ENCODE measurements at places on chromosomes 12 and 14.
A peak's percentile ranks its signal among the peaks of the same experiment; 100 is the strongest.

- no peak for DNase-seq
These were observed 411.0 kb downstream of the C12orf50 start for GRCh38 chr12:87618199-87618598.

DNA sequence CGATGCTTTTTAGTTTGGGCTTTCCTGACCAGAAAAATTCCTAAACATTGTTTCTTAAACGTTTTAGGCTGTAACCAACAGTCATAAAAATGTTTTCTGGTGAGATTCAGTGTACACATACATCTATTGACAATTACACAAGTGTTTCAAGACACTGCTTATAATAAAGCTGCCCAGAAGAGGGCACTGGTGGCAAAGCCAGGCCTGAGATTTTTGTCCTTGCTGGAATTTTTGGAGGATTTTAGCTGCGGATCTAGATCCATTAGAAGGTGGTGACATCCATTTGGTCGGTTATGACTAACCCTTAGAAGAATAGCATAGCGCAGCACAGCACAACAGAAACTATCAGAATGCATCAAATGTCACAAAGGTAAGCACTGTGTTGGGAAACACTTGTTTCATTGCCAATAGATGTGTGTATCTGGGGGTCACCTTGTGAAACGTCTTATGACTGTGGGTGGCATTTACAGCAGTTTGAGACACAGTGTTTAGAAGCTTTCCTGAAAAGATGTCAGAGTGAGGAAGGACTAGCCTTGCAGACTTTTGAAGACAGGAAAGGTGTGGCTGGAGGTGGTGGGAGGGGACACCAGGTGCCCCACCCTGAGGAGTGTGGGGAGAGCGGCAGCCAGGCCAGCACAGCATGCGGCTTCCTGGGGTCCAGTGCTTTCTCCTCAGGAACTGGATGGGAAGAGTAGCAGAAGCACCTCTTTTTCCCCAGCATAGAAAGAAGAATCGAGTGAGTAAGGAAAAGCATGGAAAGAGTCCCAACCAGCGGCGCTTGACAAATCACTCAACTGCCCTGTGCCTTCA, 54.7 kb upstream of the FKBP4 start:
- no peak for DNase-seq

GRCh38 chr12:6340032-6340638, 1.7 kb downstream of the TNFRSF1A start:
- DNase-seq, result no peak

- no peak for DNase-seq
These were observed 23.0 kb upstream of the ST8SIA1 start for GRCh38 chr12:22357531-22357930.

DNA sequence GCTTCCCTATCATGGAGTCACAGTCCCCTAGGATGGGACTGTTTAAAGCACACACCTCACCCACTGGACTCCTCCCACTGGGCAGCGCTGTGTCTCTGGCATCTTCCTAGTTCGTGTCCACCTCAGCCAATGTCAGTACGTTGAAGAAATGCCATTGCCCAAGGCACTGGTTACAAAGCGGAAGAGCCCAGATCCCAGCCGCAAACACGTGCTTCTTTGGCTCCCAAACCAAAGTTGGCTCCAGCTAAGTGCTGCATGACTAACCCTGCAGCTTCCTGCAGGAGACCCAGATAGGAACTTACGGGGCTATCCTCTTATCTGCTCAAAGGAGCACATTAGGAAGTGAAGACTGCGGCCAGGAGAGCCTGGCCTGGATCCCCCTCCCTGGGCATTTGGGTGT, 9.3 kb downstream of the SYNE3 start:
- DNase-seq, result no peak

DNA sequence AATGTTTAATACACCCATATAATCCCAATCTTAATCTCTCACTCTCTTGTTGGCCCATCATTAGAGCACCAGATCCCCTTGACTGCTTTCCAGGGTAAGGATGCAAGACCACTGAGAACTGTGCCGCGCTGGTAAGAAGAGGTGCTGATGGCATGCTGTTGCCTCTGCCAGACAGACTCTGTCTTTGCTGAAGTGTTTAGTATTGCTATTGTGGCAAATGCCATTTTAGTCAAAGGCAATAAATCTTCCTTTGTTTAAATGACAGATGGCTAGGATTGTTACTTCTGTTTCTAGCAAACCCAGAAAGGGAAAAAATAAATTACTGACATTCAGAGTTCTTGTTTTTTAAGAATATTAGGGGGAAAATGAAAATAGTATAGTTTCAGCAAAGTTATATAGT, 152.3 kb downstream of the MON2 start:
- DNase-seq, result no peak

- DNase-seq, result no peak
These were observed 175.7 kb downstream of the CACNA1C start for GRCh38 chr12:2228535-2228934.

DNA sequence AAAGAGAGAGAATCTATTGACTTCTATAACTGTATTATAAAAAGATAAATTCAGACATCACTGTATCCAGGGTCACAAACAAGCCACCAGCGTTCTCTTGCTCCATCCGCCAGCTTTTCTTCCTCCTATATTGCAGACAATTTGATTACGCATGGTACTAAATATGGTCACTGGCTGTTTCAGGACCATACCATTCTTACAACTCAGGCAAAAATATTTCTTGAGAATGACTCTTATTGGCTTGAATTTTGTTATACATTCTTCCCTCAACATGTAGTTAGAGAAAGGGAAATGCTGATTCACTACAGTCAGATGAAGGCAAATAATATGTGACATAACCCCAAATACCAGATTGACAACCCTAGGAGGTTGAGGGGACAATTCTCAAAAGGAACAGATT, 101.3 kb downstream of the SLC6A15 start:
- DNase-seq, result no peak

GRCh38 chr12:32587581-32588495, 91.3 kb upstream of the DNM1L start:
- no peak for DNase-seq

DNA sequence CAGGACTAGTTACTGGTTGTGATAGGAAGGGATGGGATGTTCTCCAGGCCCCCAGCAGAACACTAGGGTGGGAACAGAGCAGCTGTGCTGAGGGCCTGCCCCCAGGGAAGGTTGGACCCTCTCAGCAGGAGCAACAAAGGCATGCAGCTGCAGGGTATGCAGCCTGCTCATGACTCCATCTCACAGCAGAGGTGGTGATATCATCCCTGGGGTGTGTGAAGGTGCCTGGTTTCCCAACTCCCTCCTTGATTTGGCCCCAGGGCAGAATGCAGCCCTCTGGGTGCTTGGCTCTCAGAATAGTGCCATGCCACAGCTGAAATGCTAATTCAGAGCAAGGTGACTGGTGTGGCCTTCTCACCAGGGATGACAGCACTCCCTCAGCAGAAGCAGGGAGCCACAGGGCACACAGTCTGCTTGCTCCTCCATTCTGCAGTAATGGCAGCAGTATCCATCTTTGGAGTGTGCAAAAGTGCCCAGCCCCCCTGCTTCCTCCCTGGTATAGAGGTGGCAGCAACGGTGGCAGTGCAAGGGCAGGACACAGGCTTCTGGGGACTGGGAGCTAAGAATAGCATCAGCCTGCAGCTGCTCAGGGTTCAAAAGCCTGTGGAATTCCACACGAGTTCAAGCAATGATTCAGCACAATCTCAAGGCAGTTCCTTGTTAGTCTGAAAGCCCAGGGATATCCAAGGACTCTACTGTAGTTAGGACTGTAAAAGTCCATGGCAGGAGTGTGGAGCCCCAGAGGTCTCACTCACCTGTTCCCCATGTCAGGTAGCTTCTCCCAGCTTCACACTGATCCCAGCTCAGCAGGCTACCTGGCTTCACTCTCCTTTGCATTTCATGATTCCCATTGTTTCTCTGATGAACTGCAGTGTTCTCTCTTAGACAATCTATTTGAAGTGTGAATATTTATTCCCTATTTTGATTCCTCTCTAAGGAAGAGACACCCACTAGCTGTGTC, 298.1 kb upstream of the FOXG1 start:
- no peak for DNase-seq

GRCh38 chr12:25787701-25788100, 170.8 kb upstream of the RASSF8 start:
- no peak for DNase-seq

- DNase-seq, result no peak
These were observed 20.5 kb downstream of the SARNP start for GRCh38 chr12:55797068-55797467.

DNA sequence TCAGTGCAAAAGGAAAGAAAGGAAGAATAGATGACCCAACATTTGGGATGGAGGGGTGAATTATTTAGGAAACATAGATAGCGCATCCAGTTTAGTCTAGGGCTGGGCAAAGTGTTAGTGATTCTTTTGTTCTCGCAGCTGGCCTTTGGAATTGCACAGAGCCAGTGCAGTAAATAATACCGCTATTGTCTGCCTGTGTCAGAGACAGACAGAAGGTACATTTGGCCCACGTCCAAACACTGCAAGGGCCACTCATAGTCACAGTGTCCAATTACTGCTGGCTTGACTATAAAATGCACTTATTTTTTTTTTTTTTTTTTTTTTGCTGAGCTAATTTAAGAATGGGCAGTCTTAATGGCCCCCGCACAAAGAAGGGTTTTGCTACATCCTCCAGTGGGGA, 638.6 kb downstream of the BCL11B start:
- no peak for DNase-seq

GRCh38 chr14:46444666-46445065, 206.9 kb downstream of the RPL10L start:
- no peak for DNase-seq

GRCh38 chr14:72604133-72604532, 289.8 kb downstream of the DPF3 start:
- no peak for DNase-seq

DNA sequence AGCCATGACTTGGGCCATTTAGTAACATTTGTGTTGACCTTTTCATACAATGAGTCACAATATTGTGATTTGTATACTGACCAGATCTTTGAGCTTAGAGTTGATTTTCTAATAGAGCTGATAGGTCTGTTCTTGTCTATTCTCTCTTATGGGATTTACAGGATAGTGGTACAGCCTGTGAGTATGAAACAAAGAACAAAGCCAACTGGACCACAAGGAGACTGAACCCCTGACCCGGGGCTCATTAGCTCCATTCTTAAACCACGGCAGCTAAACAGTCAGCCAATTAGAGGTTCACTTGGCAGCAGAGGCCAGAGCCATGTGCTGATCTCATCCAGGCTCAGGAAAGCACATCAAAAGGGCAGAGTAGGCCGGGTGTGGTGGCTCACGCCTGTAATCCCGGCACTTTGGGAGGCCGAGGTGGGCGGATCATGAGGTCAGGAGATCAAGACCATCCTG, 59.1 kb upstream of the GNPNAT1 start:
- no peak for DNase-seq

DNA sequence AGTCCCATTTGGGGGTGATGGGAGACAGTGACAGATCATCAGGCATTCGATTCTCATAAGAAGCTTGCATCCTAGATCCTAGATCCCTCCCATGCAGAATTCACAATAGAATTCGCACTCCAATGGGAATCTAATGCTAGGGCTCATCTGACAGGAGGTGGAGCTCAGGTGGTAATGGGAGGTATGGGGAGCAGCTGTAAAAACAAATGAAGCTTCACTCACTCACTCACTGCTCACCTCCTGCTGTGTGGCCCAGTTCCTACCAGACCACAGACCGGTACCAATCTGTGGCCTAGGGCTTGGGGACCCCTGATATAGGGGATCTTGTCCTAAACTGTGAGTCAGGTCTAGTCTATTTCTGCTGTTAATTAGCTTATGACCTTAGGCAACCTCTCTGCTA, 40.1 kb upstream of the EPS8 start:
- no peak for DNase-seq

DNA sequence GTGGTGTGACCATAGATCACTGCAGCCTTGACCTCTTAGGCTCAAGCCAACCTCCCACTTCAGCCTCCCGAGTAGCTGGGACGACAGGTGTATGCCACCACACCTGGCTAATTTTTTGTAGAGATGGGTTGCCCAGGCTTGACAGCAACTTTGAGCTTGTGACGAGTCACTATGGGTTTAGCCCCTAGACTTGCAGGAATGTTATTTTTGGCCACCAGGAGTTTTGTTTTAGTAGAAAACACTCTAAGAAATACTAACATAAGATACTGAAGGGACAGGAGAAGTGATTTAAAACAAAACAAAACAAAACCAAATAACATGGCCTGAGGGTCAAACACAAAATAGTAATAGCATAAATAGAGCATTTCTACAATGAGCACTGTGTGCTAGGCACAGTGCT, 26.4 kb downstream of the SETD3 start:
- DNase-seq, result no peak

DNA sequence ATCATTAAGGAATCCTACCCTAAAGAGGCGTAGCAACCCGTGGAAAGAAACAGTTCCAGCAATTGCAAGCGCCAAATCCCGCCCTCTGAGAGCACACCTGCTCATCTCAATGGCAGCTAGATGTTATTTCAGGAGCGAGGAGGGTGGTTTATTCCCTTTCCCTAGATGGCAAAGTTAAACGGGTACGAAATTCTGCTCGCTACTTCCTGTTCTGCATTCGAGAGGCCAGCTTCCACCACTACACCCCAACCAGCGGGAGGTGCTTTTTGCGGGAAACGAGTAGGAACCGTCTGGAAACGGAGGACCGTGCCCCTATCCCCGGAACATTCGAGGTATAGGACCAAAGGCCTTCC, 536 bp downstream of the VPS29 start:
- peak; percentile 22 for DNase-seq

DNA sequence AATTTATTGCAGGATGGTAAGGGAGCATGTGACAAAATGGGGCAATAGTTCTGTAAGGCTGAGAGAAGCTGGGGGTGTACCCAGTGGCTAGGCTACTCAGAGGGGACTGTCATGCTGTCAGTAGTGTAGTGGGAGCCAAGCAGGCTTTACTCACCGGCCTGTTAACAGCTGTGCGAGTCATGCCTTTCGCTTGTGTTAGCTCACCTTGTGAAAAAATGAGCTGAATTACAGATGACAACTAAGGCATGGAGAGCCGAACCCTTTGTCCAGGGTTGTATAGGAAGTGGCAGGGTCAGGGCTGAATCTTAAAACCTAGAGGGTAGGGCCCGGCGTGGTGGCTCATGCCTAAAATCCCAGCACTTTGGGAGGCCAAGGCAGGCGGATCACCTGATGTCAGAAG, 37.9 kb downstream of the SH2B3 start:
- DNase-seq, result no peak

DNA sequence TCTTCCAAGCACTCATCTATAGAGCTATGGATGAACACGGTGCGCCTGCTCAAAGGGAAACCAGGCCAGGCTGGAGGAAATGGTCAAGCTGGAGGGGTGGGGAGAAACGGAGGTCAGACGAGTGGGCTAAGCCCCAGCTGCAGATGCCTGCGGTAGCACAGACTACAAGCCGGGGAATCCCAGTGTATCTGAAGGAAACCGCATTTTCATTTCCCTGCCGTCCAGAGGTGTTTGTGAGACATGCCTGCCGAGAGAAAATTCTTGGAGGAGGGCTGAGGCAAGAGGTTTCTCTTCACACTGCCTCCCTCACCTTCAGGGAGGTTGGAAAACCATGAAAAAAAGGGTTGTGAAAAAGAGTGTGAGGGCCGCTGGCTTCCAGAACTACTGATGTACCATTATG, 102.0 kb upstream of the FOXN3 start:
- no peak for DNase-seq

Data from activated T-cell treated with anti-CD3 and anti-CD28 coated beads for 1 hour (primary cell).